Stimulated activated CD4-positive, alpha-beta T cell treated with anti-CD3 and anti-CD28 coated beads, Interleukin-1b, Interleukin-23, amount 100 ng/mL, for 24 hours (primary cell): ENCODE measurements at places on chromosomes 4 and X.

DNA sequence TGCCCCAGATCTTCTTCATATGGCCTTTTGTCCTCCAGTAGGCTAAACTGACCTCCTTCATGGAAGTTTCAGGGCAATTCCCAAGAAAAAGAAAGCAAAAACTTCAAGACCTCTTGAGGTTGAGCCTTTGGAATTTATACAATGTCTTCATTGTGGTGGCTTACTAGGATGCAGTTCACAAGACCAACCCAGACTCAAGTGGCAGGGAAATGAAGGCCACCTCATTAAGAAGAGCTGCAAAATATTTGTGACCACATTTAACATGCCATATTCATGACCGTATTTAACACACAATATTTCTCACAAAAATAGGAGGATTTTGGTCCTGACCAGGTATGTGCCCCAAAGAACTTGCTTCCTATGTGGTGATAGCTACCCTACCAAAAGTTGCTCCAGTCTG, 605.5 kb upstream of the PITX2 start:
- DNase-seq: no peak

- DNase-seq: no peak
Measured at GRCh38 chr4:156111686-156112085, 158.0 kb upstream of the CTSO start.

- no peak for DNase-seq
Measured at GRCh38 chrX:118569676-118570075, 74.1 kb downstream of the DOCK11 start.

GRCh38 chr4:42302348-42302747, 94.9 kb upstream of the SHISA3 start:
- no peak for DNase-seq

DNA sequence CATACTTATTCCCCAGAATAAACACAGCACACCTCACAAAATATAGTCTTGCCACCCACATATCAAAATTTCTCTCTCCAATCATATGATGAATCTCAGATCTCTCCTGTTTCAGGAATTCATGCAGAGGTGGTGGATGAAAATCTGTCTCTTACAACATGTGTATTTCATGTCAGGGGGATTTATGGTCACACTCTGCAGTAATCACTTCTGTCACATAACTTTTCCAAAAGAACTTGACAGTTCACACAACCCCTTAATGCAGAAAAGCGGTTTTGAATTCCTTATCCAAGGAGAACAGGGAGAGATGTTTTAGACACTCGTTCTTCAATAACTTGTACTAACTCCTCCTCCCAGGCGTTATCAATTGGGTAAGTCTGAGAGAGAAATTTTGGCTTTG, 180.5 kb upstream of the ETNPPL start:
- DNase-seq: no peak

DNA sequence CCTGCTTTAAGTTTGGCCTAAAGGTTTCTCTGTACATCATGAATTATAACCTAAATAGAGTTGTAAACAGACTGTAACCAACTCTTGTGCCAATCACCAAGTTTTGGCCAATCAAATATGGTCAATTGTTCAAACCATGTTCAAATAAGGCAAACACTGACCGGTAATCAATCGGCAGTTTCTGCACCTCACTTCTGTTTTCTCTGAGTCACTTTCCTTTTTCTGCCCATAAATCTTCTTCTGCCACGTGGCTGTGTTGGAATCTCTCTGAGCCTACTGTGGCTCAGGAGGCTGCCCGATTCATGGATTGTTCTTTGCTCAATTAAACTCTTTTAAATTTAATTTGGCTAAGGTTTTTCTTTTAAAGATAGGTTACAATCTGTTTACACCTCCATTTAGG, 16.5 kb upstream of the ENPP6 start:
- no peak for DNase-seq

DNA sequence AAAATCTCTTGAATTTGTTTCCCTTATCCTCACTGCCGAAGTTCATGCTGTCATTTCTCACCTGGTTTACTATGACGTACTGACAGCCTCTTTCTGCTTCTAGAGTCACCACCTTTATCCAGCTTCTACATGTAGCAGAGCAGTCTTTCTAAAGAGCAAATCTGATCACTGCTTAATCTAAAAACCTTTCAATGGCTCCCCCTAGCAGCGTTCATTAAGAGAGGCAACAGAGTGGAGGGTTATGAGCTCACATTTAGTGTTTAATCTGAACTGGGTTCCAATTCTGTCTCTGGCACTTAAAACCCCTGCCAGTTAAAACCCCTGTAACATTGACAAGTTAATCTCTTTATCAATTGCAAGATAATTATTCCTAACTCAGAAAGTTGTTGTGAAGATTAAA, 4.4 kb downstream of the RBPJ start:
- DNase-seq: no peak

DNA sequence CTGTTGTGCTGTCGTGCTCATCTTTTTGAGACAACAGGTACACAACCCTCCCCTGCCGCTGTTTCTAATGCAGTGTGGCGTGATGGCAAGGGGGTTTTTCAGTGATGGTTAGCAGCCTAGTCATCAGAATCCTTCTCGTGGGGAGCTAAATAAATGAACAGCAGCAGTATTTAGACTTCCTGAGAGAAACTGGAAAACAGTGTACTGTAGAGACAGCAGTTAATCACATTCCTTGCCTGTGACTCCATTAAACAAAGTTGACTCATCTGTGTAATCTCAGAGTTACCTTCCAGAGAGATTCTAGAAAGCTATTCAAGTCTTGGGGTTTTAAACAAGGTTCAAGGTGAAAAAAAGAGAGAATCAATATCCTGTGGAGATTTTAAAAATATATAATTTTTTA, 1753.2 kb upstream of the PCDH7 start:
- no peak for DNase-seq

- DNase-seq: no peak
Measured at GRCh38 chrX:64739792-64740378, 236.4 kb downstream of the ZC4H2 start.

DNA sequence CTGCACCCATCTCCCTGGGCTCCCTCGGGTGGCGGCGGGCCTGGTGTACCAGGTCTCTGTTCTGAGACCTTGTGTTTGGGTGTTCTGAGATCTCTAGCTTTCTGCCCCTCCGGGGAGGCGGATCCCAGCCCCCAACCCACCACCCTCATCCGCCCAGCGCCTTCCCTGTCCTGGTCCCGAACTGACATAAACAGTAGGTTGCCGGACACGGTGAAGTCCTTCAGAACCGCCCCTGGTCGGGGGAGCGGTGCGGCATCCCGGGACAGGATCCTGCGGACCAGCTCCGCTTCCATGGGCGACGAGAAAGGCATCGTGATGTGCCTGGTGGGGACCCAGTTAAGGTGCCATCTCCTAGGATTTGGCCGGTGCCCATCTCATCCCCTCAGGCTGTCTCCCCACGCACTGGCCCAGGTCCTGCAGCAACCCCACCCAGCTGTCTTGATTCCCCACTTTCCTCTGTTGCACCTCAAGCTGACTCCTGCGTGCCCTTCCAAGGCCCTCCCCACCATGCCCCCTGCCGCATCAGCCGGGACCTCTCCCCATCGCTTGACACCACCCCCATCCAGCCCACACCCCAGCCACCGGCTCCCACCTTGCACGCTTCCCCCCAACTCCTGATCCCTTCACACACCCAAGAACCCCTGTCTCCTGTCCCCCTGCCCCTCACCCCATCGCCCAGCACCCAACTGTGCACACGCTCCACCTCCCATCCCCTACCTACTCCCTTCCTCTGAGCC, 900 bp downstream of the CTAG2 start:
- DNase-seq: no peak

GRCh38 chr4:137129441-137129840, 402.9 kb downstream of the PCDH18 start:
- DNase-seq: no peak

DNA sequence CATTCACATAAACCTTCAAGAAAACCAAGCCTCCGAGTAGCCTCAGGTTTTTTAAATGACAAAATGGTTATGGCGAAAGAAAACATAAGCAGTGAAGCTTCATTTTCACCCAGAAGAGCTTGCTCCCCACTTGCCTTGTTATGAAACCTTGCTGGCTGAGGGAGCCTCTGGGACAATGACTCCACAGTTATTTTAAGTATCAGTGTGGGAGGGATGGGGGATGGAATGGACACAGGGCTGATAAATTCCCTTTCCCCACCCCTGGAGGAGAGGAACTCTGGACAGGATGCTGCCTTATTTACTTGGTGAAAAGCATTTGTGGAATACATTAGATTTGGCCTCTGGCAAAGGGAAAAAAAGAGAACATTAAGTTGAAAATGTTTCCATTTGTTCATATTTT, 220.7 kb upstream of the CNKSR2 start:
- DNase-seq: no peak

DNA sequence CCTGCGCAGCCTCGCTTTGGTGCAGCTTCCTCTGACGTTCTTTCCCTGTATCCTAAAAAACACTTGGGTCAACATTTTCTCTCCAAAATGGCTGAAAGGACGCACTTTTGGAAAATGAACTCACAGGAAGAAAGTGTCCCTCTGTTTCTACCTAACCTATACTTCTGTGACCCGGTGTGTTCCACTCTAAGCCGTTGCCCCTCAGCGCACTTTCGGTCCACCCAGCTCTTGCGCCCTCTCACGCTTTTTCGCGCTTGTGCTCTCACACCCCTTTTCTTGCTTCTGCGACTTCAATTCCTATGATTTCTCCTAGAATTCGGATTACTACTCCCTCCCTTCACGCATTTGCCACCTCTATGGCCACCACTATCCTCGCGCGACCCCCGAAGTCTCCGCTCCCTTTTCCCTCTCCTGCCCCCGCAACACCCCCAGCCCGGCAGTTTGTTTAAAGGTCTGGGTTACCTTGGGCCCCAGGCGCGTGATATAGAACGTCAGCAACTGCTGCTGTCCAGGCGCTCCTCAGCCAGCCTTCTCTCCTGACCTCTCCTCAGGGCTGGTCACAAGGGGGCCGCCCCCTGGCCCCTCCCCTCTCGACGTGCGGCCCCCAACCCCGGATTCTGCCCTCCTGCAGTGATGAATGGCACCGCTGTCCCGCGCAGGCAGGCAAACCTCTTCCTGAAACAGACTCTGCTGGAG, at the start of gene USP51:
TSS of gene USP51 (minus strand) at position 535 of the 696 bp plus-strand sequence. CDS start 909 bp downstream, outside the sequence.
- no peak for DNase-seq

DNA sequence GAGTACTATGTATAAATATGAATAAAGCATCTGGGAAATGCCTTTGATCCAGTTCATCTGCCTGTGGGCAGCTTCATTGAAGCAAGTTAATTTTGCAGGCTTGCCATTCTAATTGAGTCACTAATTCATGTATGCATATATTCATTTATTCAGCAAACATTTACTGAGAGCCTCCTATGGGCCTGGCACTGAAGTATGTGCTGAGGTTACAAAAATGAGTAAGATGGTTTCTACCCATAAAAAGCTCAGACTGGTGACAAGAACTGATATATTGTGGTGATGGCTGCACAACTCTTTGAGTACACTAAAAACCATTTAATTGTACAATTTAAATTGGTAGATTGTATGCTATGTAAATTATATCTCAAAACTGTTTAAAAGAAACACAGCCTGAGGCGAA, 1.1 kb upstream of the MRPL1 start:
- DNase-seq: no peak

GRCh38 chrX:1400049-1400448, 8.1 kb upstream of the SLC25A6 start:
- no peak for DNase-seq

DNA sequence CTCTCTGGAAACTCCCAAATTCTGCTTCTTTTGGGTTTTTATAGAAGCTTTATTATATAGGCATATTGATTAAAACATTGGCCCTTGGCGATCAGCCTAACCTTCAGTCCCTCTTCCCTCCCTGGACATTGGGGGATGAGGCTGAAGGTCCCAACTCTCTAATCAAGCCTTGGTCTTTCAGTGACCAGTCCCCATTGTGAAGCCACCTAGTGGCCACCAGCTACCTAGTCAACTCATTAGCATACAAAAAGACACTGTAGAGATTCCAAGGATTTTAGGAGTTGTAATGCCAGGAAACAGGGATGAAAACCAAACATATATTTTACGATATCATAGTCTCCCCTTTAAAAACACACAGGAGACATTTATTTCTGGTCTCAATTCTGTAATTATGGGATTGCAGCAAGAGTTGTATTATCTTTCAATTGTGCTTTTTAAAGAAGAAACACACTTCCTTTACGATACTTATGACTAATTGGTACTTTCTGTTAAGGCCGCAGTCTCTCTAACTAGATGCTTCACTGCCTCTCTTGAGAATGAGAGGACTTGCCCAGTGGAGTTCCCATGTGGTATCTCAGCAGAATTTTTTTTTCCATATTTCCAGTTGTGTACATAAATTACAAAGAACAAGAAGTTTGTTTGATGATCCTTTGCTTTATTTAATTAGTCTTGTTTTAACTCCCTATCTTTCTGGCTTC, 58.2 kb downstream of the WDR17 start:
- DNase-seq: no peak

DNA sequence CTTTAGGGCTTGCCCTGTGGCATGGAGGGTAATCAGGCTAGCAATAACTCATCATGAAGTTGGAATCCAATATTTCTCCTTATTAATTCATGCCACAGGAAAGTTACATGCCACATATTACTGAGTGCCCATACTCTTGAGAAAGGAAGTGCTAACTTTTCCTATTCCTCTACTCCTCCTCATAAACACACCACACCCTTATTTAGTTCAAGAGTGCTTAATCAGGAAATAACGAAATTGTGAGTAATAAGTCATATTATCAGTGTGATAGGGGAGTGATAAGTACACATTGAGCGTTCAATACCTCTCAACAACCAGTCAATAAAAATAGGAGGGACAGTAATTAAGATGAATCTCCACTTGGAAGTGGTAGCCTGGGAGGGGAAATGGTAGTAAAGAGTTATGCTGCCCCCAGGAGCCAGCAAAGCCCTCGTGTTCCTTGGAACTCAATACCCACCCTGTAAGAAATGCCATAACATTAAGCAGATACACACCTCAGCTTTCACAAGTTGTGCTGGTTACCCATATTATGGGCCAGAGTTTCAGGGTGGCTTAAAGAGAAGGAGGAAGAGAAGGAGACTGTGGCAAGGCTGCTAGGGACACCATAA, 410.0 kb upstream of the NR3C2 start:
- no peak for DNase-seq

DNA sequence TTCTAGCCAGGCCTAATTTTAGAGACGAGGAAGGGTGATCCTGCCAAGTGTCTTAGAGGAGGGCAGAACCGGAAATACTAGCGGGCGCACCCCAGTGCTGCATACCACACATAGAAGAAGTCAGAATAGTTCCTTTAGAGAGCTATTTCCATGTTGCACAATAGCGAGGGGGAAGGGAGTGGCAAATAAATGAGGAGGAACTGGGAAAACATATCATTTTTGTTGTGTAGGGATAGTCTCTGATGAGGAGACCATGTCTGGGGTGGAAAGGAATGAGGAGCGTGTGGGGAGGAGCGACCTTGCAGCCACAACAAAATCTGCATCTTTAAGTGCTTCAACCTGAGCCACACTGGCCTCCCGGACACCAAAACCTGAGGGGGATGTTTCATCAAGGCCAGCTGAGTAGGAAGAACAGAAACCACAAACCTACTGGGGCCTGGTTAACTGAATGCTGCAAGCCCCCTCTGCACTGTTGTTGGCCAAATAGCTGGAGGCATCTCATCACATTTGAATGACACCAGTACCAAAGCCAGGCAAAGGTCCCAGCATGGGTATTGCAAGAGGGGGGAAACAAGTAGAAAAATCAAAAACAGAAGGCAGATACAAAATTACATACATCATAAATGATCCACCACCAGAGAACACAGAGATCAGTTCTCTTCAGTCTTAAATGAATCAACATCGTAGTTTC, 26.7 kb upstream of the C1QTNF7 start:
- no peak for DNase-seq

GRCh38 chr4:121308828-121309227, 72.0 kb downstream of the QRFPR start:
- DNase-seq: no peak

- DNase-seq: no peak
Measured at GRCh38 chr4:1082215-1083182, 30.9 kb downstream of the RNF212 start.

- no peak for DNase-seq
Measured at GRCh38 chr4:22634541-22635181, 58.1 kb upstream of the GBA3 start.
